CD4-positive, alpha-beta T cell treated with Interferon gamma for 1 hour (primary cell): ENCODE measurements at places on chromosomes 2 and 18.

- no peak for DNase-seq
Observed at GRCh38 chr2:157990173-157990572, 111.5 kb upstream of the UPP2 start.

DNA sequence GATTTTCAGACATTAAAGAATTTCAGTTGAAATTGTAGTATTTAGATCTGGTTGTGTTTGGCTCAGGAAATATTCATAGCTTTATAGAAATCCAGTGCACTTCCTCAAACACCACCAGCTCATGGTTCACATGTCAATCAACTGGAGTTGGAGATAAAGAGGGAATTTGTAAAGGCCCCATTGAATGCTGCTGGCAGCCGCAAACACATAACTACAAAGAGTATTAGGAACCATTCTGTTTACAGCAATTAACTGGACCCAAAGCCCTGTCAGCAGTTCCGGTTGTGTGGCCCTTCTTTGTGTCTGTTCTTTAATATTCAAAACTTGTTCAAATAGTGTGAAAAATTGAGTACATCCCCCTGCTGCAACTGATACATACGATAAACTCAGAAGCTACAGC lies 107.4 kb upstream of the LRRTM4 start:
- no peak for DNase-seq

GRCh38 chr2:188898261-188898660 lies 75.9 kb upstream of the COL3A1 start:
- DNase-seq: no peak

DNA sequence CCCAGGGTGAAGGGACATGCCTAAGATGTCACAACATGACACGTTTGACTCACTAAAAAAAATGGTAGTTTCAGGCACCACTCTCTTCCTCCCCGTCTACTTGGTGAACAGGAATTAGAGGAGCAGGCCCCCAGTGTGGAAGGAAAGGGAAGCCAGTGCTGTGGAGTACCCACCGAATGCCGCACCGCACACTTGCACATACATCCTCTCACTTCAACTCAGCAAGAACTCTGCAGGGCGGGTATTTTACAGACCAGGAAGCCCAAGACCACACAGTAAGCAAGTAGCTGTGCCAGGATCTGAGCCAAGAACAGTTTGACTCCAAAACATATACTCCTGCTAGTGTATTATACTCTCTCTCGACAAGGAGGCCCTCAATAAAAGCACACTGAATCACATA lies 69.8 kb downstream of the BCL2 start:
- DNase-seq: no peak

- no peak for DNase-seq
Observed at GRCh38 chr2:234254783-234255521, 204.4 kb downstream of the SPP2 start.

DNA sequence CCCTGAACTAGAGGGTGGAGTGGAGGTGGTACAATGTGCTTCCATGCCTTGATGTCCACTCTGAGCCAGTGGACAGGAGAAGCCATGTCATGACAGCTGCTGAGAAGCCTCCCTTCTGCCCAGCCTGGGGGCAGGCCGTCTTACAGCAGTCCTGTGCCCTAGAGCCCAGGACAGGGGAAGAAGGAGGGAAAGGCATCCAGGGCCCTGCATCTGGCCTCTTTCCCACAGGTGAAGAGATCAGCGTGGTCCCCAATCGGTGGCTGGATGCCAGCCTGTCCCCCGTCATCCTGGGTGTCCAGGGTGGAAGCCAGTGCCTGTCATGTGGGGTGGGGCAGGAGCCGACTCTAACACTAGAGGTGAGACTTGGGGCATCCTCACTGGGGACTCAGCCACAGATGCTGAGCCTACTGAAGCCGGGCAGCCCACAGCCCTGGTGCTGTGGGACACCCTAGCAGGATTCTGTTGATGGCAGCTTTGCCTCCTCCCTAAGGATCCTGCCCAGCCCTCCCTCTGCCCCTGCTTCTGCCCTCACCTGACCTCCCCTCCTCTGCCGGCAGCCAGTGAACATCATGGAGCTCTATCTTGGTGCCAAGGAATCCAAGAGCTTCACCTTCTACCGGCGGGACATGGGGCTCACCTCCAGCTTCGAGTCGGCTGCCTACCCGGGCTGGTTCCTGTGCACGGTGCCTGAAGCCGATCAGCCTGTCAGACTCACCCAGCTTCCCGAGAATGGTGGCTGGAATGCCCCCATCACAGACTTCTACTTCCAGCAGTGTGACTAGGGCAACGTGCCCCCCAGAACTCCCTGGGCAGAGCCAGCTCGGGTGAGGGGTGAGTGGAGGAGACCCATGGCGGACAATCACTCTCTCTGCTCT lies 3.1 kb downstream of the IL36RN start:
- no peak for DNase-seq

DNA sequence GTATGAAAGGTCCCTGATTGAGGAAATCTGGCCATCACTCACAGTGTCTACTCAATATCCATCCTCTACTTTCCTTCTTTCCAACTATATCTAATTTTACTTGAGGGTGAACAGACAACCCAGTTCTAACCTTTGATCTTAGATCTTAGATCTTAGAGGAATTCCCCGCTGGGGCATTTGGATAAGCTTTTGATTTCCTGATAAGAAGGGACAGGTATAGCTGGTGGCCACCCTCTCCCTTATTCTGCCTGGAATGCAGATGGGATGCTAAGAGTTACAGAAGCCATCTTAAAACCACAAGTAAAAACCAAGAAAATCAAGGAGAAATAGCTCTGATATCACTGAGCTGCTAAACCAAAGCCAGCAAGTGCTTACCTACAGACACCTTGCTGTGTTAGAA lies 77.2 kb upstream of the ACSL3 start:
- DNase-seq: no peak

GRCh38 chr2:113217455-113218282 lies 43.9 kb downstream of the PSD4 start:
- DNase-seq: no peak

GRCh38 chr2:88885679-88886416 lies 194.4 kb downstream of the RPIA start:
- DNase-seq: no peak

DNA sequence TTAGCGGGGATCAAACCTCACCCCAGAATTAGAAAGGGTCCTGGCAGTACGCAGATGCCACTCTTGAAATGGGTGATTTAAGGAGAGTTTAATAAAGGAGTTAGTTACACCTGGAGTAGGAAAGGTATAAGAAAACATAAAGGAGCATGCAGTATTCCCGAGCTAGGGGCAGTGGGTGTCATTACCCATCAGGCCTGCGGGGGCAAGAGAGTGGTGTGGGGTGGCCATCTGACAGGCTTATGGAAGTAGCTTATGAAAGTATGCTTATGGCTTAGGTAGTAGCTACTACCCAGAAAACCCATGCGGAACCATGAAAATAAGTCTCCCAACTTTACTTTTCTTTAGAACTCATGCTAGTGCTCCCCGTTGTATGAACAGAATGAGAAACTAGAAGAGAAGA lies 568.9 kb upstream of the ACVR2A start:
- no peak for DNase-seq

DNA sequence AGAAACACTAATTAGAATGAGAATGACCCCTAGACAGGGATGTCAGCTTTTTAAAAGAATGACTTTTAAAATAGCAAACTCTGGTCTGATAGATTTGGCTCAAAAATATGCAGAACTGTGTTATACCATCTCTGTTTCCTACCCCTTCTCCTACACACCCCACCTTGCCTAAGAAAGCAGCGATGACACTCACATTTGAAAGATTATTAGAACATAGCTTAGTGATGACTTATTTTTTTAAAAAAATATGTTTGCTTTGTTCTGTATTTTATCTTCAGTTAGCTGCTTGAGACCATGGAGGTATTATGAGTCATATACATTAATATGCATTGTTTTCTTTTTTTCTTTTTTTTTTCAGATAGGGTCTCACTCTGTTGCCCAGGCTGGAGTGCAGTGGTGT lies 176.7 kb upstream of the TPO start:
- no peak for DNase-seq

GRCh38 chr2:47206181-47206580 lies 51.1 kb upstream of the STPG4 start:
- no peak for DNase-seq
